Breast epithelium (tissue), 4 donors: ENCODE measurements at places on chromosomes 1 and 21. TPM values are rescaled to one million over a fixed set of nuclear protein-coding genes. Genes with fewer than 3 reads are reported as not detected.

DNA sequence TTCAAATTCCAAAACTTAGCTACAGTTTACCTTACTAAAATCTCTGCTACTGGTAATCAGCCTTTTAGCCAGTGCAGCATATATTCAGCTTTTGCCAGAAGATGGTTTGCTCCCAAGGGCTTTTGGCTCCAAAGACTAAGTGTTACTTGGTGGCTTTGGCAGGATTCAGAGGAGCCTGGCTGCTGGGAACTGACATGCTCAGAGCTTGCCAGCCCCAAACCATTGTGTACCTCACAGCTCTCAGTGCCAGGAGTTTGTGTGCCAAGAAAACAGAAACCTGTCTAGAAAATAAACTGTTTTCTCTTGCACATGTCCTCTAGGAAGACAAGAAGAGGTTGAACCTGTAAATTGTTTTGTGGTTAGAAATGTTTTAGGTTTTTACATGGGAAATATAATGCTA is 315.9 kb downstream of the ST6GALNAC3 start:
- DNase-seq: peak; percentile 55

DNA sequence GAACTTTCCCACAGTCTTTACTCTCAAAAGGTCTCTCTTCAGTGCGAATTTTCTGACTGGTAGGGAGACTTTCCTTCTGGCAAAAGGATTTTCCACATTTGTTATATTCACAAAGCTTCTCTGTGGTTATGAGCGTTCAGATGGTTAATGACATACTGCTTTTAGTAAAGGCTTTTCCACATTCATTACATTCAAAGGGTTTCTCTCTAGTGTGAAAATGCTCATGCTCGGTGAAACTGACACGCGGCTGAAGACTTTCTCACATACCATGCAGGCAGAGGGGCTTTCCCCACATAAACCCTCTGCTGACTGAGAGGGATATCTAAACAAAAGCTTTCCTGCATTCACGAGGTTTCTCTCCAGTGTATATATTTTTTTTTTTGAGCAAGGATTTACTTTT is 9.9 kb upstream of the KLF18 start:
- DNase-seq: no peak

GRCh38 chr1:42993502-42994136 is 35.0 kb upstream of the SLC2A1 start:
- no peak for DNase-seq

The CLCA1 gene
- total RNA-seq: not detected

The CD247 gene
- total RNA-seq: 2.0 TPM

The ATP5PB gene
- total RNA-seq: 148 TPM

The SLC6A17 gene
- total RNA-seq: under 0.01 TPM

The CASP9 gene
- total RNA-seq: 13.4 TPM
